ENCODE measurements at places on chromosomes 3 and 15. TPM values are rescaled to one million over a fixed set of nuclear protein-coding genes. Genes with fewer than 3 reads are reported as not detected.

Gene SEMA5B
- total RNA-seq = under 0.01 TPM

Gene MME
- total RNA-seq = 13.9 TPM

Gene EXD1
- not detected for total RNA-seq

Gene KCNAB1
- total RNA-seq = 0.13 TPM

Gene AP3S2
- total RNA-seq = 20.6 TPM

Gene ZNF710
- 6.6 TPM for total RNA-seq

Gene RAB6B
- 0.32 TPM for total RNA-seq

Gene TTLL13
- total RNA-seq = 0.06 TPM

Gene SSUH2
- not detected for total RNA-seq

Gene CCR3
- not detected for total RNA-seq

Gene RGMA
- total RNA-seq = not detected

Gene FMN1
- 0.25 TPM for total RNA-seq

Gene IRAK2
- 44.3 TPM for total RNA-seq

Gene SNTN
- not detected for total RNA-seq

Gene CSPG4
- total RNA-seq = 4.7 TPM

Gene CSPG5
- total RNA-seq = 0.16 TPM

Gene MOBP
- total RNA-seq = under 0.01 TPM

Gene FETUB
- not detected for total RNA-seq

Gene INKA1
- total RNA-seq = 38.2 TPM
